ENCODE measurements at places on chromosomes 2 and 18. TPM values are rescaled to one million over a fixed set of nuclear protein-coding genes. Genes with fewer than 3 reads are reported as not detected.

- DNase-seq: peak; percentile 3
Measured at GRCh38 chr2:167294776-167295140, 406.5 kb downstream of the XIRP2 start.

- DNase-seq: no peak
Measured at GRCh38 chr2:3487028-3487425, 32.3 kb downstream of the ADI1 start.

DNA sequence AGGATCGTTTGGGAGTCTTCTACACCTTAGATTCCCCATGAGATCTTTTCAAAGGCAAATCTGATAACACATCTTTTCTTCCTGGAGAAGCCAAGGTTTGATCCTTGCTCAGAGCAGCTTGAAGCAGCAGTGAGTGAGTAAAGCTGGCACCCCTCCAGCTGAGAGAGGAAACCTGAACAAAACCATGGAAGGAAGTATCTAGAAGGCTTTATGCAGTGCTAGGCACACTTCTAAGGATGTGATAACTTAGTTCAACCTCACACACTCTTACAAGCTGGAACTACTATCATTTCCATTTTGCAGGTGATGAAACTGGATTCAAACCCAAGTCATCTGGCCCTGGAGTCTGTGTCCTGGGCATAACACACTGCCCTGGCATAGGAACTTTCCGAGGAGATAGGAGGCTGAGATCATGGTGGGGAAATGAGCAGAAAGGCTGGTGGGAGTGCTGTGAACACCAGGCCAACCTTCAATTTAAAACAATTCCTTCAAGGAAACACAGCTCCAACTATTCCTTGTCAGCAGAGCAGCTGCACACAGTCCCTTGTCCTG lies 71.2 kb downstream of the CTAGE1 start:
- no peak for DNase-seq

ERFE gene
- polyA plus RNA-seq: 4.4 TPM

- DNase-seq: no peak
Measured at GRCh38 chr2:14634182-14634488, 1.6 kb downstream of the LRATD1 start.

- DNase-seq: no peak
Measured at GRCh38 chr2:118118479-118118878, 30.2 kb downstream of the INSIG2 start.

ALS2 gene
- 28.0 TPM for polyA plus RNA-seq

- DNase-seq: no peak
Measured at GRCh38 chr2:101188683-101189405, 37.7 kb upstream of the TBC1D8 start.

DNA sequence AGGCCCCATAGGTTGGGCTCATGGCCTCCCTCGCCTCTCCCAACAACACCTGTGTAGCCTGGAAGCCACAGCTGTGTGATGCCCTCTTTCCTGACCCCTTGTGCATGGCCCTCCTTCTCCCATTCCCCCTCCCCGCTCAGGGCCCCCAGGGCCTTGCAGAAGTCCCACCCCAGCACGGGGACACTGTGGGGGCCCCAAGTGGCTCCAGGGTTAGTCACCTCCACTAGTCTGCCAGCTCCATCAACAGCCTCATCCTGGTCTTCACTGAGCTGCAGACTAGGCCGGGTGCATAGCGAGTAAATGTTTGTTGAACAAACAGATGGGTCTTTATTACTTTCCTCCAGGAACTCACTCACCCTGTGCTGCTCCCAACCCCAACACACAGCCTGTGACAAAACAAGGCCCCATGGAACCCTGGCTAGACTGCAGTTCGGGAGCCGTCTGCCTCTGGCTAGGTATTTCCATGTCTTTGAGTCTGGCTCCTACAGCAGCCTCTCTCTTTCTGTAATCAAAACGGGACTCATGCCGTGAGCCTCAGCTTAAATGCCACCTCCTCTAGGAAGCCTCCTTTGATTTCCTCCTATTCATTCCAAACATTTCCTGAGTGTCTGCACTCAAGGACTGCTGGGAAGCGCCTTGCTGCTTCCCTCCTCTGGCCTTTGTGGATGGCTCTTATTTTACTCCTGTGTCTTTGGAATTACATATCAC lies 109.9 kb upstream of the ID2 start:
- DNase-seq: no peak

DNA sequence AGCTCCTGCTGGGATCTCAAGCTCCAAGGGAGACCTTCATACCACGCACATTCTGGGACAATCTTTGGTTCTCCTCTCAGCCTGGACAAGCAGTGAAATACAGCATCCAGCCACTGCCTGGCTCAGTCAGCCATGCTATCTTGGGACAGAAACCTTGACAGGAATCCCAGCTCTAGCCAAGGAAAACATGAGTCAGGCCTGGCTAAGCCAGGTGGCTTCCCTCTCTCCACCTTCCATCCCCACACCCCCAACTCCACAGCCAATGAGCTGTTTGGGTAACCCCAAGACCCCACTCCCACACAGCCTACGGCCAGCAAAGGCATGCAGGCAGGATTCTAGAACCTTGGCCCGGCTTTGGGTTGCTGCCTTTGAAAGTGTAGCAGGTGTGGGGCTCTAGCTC lies 64.9 kb downstream of the MCFD2 start:
- DNase-seq: no peak

RNU2-63P gene
- not detected for polyA plus RNA-seq

DNA sequence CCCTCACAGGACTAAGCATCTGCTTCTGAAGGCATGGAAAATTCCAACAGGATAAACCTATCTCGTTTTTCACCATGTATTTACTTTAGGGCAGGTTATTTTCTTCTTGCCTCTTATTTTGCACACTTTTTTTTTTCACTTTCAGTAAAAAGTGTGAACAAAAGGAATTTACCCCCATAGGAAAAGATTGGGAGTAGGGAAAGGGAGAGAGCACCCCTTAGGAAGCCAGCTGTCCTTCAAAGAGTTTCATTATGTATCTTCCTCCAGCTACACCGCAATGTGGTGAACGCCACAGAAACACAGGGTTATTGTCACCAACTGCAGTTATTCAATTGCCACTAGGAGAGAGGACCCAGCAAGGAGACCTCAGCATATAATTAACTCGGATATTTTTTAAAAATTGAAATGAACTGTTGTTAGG lies 286.2 kb upstream of the VRK2 start:
- peak; percentile 11 for DNase-seq

GRCh38 chr2:171150694-171151285 lies 9.9 kb downstream of the TLK1 start:
- DNase-seq: no peak

GRCh38 chr2:120272763-120273481 lies 20.3 kb downstream of the RALB start:
- DNase-seq: no peak

DNA sequence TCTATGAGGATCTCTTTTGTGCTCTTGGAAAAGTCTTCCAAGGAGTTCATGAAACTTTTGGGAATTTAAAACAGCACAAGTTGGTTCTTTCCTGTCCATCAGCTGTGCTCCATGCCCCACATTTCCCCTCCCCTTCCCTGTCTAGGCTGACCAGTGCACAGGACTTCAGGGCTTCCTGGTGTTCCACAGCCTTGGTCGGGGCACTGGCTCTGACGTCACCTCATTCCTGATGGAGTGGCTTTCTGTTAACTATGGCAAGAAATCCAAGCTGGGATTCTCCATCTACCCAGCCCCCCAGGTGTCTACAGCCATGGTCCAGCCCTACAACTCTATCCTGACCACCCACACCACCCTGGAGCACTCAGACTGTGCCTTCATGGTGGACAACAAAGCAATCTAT lies 8.1 kb upstream of the DNAJB2 start:
- DNase-seq: no peak

DNA sequence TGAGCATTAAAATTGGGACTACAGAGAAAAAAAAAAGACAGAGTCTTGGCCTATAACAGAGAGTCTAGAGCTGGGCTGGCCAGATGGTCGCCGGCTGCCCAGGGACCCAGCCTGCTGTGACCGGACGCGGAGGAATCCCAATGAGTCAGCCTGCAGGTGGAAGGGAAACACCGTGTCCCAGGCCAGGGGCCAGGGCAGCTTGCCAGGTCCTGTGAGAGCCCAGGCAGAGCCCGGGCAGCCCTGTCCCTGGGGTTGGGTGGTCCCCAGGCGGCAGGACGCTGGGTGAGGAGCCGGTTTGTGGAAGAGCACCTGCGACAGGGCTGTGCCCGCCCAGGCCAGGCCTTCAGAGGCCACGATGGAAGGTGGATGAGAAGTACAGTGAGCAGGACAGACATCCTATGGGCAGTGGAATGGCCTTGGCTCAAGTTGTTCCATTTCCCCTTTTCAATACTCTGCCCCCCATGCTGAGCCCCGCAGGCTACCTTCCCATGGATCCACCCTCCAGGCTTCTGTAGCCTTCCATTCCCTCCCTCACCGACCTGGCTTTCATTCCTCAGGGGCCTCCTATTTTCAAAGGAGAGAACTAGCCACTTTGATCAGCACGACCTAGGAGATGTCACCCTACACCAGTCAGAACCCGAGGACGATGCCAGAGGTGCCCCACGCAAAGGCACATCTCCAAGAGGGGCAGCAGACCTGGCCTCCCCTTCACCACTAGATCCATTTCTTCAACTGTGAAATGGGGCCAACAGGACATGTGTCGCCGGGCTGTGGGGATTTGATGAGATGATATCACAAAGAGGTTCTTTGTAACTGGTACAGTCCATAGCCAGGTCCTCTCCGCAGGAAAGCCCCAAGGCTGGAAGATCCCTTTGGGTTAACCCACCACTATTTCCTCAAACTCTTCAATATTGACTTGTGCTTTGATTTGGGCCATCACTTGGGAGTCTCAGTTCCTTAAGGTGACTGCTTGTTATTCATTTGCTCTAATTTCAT lies 87.5 kb downstream of the POLR1A start:
- no peak for DNase-seq

- DNase-seq: no peak
Measured at GRCh38 chr2:43073401-43073825, 153.0 kb downstream of the ZFP36L2 start.

TMEM37 gene
- polyA plus RNA-seq: 63.1 TPM
